ENCODE measurements at places on chromosomes 5 and 9.
A peak's percentile ranks its signal among the peaks of the same experiment; 100 is the strongest.

GRCh38 chr5:168772316-168772961 is 193.3 kb upstream of the PANK3 start:
- no peak for DNase-seq

DNA sequence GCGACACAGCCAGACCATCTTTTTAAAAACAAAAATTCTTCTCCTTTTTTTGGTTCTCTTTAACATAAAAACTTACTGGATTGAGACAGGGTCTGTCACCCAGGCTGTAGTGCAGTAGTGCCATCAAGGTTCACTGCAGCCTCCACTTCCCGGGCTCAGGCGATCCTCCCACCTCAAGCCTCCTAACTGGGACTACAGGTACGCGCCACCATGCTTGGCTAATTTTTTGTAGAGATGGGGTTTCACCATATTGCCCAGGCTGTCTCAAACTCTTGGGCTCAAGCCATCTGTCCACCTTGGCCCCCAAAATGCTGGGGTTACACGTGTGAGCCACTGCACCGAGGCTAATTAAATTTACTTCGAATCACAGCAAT is 13.8 kb downstream of the HNRNPK start:
- no peak for DNase-seq

GRCh38 chr9:32414856-32415255 is 30.4 kb downstream of the ACO1 start:
- no peak for DNase-seq

GRCh38 chr5:137492331-137492730 is 6.8 kb downstream of the SPOCK1 start:
- no peak for DNase-seq

- no peak for DNase-seq
Measured at GRCh38 chr5:10244342-10244944, 5.2 kb downstream of the ATPSCKMT start.

DNA sequence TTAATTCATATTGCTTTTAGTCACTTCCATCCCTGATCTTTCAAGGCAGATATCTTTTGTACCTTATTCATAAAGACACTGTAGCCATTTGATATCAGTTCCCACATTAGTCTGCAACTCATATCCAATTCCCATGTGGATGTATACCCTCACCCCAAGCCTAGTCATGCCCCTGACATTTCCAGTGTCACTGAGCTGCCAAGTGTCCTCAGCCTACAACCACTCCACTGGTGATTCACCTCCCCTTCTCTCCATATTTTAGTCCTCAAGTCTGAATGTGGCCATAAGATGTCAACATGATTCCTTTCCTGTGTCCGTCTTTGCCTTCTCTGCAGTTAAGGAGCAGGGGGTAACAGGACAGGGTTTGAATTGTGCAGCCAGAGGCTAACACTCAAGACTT is 346.9 kb downstream of the RAB3C start:
- no peak for DNase-seq

DNA sequence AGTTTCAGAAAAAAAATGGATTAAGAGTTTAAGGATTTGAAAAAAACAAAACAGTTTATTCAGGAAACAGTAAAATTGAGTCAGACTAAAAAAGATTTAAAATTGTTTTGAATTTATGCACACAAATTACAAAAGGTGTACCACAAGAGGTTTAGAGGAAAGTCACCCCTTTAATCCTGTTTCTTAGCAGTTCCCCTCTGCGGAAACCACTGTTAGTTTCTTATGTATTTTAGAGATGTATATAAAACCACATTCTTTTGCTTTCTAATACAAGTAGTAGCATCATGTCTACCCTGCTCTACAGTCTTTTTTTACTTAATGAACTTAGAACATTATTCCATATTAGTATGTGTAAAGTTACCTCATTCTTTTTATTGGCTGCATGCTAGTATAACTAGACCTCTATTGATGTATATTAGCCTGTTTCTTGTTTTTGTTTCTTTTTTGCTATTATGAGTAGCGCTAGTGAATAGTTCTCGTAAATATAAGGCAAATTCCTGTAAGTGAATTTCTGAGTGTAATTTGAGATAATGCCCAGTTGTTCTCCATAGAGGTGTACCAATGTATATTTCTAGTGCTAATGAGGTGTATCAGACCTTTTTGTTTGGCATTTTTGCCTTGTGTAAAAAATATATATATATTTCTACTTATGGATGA is 20.0 kb downstream of the GPBP1 start:
- no peak for DNase-seq

- no peak for DNase-seq
Measured at GRCh38 chr9:76502746-76503145, 43.8 kb downstream of the GCNT1 start.

DNA sequence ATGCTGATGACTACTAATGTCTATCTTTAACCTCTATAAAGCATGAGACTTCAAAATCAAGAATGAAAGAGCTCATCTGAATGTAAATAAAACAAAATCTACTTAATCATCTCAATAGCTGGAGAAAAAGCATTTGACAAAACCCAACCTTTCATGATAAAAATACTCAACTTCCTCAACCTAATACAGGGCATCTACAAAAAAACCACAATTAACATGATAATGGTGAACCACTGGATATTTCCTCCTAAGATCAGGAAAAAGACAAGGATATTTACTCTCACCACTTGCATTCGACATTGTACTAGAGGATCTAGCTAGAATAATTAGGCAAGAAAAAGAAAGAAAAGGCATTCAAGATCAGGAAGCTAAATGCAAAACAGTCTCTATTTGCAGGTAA is 49.3 kb downstream of the FAM169A start:
- DNase-seq, result no peak

DNA sequence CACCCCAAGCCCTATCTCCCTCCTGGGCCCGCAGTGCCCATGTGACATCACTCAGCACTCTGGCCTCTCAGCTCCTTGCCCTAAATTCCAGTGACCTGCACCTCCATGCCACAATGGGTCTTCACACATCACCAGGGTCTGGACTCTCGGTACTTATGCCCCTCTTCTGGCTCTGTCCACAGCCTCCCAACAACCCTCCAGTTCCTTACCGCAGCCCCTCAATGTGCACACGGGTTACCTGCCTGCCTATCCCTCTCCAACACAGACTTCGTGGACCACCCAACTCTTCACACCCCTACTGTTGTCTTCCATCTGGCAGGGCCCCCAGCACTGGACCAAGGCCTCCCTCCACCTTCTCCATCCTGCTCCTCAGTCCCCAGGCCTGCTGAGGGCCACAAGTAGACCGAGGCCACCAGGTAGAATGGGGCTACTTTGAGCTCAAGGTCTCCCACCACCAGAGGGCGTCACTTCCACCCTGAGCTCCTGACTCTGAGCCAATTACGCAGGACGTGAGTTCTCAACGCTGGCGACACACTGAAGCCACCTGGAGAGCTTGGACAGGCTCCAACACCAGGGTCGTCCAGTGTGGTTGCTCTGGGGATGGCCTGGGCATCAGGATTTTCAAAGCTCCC is 172.1 kb downstream of the GABBR2 start:
- no peak for DNase-seq

DNA sequence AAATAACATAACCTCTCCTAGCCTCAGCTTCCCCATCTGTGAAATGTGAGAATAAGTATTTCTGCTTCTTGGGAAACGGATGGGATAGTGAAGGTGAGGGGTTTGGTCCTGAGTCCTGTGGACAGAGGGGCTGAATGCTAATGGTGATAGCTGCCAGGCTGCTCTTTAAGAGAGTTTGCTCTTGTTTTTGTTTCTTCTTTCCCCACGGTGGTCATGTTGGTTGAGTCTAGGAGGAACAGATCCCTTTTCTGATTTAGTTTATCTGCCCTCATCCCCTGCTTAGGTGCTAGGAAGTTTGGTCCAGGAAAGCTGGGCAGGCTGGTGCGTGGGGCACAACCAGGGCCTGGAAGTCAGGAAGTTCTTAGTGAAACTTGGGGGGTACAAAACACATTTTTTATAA is 7.7 kb upstream of the PITX1 start:
- DNase-seq, result no peak

- DNase-seq, result no peak
Measured at GRCh38 chr9:24731754-24732153, 186.1 kb upstream of the IZUMO3 start.

GRCh38 chr9:73059247-73059646 is 92.4 kb upstream of the ANXA1 start:
- DNase-seq, result no peak

DNA sequence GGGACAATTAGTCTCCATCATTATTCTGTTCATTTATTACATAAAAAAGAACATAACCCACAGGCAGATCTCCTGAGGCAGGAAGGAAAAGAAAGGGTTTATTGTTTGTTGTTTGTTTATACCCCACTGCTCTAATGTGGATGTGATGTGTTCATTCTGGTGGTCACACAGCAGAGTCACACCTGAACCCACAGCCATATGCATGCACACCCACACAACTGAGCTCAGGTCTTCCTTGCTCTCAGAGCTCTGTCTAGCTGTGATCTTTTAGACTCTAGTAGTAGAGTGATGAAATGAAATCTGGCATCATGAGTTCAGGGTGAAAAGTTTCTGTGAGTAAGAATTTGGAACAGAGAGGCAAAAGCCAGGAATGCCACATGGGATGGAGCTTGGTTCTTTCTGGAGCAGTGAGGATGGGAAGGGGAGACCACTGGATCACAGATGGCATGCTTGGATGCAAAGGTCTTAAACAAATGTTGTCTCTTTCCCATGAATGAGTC is 227.0 kb downstream of the PAPPA start:
- no peak for DNase-seq

- no peak for DNase-seq
Measured at GRCh38 chr5:142357469-142358090, 32.8 kb upstream of the SPRY4 start.

- DNase-seq, result no peak
Measured at GRCh38 chr5:107247427-107247826, 423.3 kb downstream of the EFNA5 start.

DNA sequence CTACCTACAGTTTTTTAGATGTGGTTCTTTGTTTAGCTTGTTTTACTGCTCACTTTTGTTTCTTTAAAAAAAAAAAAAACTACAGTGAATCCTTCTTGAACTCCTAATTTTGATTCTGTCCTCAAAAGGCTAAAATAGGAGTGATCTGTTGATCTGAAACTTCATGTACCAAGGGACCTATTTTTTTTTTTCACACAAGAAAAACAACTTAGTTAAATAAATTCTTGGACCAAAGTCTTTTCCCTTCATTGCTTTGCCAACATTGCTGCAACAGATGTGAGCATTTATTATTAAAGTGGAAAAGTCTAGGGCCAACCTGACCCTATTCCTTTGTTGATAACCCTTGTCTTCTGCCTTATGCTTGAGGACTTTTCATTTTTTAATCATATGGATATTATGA is 236.8 kb downstream of the ARHGEF28 start:
- DNase-seq, result no peak

GRCh38 chr5:112329419-112330090 is 89.5 kb downstream of the EPB41L4A start:
- DNase-seq, result no peak

DNA sequence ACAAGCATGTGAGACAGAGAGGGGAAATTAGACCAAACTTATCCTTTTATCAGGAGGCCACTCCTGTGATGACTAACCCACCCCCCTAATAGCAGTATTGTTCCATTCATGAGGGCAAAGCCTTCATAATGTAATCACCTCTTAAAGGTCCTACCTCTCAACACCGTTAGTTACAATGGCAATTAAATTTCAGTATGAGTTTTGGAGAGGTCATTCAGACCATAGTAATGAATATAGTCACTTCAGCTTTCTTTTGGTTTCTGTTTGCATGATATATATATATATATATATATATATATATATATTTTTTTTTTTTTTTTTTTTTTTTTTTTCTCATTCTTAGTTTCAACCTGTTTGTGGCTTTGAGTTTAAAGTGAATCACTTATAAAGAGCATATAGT is 10.5 kb downstream of the ADGRV1 start:
- DNase-seq, result no peak

GRCh38 chr5:174056064-174056847 is 10.8 kb downstream of the NSG2 start:
- DNase-seq, result no peak

- DNase-seq, result no peak
Measured at GRCh38 chr5:140800816-140801493, at the start of gene PCDHA3. Gene PCDHA3 (plus strand): TSS chr5:140801057.

DNA sequence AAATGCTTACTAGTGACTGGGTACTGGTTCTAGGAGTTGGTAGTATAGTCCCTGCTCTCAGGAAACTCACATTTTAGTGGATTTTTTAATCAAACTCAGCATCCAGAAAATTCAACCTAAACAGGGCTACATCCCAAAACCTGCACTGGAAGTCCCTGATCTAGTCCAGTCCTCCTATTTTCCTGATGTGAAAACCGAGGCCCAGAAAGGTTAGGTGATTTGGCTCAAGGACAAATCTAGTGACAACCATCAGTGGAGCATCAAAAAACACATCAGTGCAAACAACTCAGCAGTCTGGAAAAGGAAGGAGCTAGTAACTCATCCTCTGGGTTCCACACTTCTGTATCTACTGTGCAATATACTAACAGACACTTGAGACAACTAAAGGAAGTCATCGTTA is 38.2 kb downstream of the SERINC5 start:
- DNase-seq, result no peak

DNA sequence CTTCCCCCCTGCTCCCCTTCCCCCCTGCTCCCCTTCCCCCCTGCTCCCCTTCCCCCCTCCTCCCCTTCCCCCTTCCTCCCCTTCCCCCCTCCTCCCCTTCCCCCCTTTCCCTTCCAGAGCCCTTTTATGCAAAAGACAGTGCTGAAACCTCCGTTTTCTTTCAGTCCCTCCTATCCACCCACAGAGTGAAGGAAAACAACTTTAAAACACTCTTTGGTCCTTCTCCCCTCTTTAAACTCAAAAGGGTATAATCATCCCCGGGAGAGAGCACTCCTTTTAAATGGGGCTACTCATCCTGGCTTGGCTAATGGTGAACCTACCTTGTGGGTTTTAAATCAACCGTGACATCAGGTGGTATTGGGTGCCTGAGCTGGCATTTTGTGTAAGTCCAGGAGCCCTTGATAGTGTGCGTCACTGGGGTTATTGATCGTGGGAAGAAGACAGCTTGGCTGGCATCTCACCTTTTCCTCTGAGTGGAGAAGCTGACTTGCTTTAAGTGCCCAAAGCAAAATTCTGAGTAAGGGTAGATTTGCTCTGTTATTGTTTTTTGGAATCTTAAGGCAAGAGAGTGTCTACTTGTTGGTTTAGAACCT is 2.7 kb downstream of the LARP1 start:
- peak; percentile 13 for DNase-seq

GRCh38 chr9:63817622-63818518 is 1467.1 kb downstream of the FOXD4L5 start:
- DNase-seq, result peak; percentile 31

- DNase-seq, result no peak
Measured at GRCh38 chr9:86534572-86535258, 180.5 kb upstream of the TUT7 start.

- DNase-seq, result no peak
Measured at GRCh38 chr5:65482736-65483545, 1.2 kb upstream of the ADAMTS6 start.

- no peak for DNase-seq
Measured at GRCh38 chr5:31707329-31707728, 68.4 kb downstream of the PDZD2 start.

Measured in stimulated activated CD8-positive, alpha-beta memory T cell treated with anti-CD3 and anti-CD28 coated beads, Interleukin-15, amount 100 ng/mL, for 1 hour (primary cell).